ENCODE measurements at places on chromosomes 1 and 21.

GRCh38 chr1:62093261-62093660 lies 101.4 kb upstream of the L1TD1 start:
- DNase-seq, result no peak

GRCh38 chr1:232982238-232982944 lies 32.0 kb downstream of the NTPCR start:
- no peak for DNase-seq

DNA sequence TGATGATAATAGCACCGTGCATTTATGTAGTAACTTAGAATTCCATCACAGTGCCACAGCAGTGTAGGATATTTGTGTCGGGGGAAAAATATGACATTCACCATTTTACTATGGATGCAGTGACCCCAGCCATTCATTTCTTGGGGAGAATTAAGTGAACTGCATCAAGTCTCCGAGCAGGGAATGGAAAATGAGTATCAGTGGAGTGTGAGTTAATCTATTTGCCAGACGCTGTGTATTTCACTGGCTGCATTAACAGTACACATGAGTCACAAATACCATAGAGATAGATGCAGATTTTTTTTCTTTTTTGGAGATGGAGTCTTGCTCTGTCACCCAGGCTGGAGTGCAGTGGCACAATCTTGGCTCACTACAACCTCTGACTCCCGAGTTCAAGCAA lies 33.8 kb upstream of the SLC45A1 start:
- no peak for DNase-seq

GRCh38 chr21:40684726-40685125 lies 162.2 kb downstream of the DSCAM start:
- DNase-seq, result no peak

DNA sequence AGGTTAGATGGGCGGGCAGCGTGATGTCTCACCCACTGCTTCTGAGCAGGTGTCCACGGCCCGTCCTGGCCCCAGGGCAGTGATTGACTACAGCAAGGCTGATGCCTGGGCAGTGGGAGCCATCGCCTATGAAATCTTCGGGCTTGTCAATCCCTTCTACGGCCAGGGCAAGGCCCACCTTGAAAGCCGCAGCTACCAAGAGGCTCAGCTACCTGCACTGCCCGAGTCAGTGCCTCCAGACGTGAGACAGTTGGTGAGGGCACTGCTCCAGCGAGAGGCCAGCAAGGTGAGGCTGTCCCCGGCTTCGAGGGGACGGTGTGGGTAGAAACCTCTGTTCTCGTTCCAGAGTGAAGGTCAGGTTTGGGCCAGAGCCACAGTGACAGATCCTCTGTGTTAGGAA lies 12.2 kb downstream of the DDOST start:
- DNase-seq, result no peak

- DNase-seq, result no peak
Measured at GRCh38 chr1:146020058-146021049, 1.2 kb downstream of the HJV start.

DNA sequence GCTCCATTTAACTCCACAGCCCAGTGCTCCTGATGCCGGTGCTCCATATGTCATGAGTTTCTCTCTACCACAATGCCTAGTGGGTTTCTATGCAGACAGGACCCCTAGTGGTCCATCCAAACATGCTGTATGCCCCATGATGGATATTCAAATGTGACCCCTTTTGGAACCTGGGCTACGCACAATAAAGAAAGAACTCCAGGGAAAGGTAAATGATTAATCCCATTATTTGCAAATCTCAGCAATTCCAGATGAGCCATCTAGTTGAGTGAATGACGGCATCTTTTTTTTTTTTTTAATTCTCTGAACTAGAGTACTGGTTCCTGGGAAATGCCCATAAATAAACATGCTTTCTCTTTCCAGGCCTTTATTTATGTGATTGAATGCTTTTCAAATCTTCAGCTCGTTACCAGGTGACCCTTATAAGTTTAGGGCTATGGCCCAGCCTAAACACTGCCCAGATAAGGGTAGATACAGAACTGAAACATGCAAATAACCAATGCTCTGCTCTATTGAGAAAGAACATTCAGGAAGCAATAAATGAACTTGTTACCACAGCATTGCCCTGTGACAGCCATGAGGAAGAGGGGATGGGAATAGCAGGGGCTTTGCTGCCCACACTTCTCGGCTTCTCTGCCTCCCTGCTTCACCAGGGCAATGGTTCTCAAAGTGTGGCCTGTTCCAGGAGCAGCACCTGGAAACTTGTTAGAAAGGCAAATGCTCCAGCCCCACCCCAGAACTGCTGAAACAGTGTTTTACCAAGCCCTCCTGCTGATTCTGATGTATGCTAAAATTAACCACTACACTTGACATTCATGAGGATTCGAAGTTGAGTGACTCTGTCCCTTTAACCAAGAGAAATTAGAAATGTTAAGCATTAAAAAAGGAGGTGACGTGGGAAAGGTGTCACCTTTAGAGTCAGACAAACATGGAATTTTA lies 151.7 kb downstream of the SEC16B start:
- DNase-seq, result no peak

DNA sequence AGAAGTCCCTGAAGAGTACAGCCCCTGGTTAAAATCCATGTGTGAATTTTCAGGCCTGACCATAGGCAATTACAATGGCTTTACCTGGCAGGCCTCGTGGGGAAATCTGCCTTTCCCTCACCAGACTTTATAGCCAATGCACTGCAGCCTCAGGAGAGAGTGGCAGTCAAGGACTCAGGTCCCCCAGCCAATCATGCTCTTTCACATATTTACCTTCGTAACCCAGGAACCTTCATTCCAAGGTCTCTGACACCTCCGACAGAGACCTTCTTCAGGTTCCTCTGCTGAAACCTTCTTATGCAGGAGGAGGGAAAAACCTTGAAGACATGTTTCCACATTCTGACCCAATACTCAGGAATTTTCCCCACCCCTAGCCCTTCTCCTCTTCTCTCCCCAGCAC lies 118.9 kb downstream of the FASLG start:
- no peak for DNase-seq

DNA sequence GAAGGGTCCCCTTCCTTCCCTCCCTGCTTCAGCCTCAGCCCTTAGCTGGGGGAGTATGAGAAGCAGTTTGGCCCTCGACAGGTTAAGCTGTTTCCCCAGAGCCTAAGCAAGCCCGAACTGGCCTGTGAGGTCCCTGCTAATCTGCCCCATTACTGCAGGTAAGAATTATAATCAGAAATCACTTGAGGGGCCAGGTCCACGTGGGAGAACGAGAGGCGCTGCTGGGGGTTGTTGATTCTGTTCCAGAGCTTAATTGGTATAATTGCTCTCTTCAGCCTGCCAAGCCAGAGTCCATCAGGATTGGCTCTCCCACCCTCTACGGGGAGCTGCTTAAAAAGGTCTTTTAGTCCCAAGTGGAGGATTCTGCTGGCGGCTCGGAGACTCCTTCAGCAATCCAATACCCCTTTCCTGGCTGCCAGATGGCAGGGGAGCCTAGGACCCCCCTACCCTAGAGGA lies 70.8 kb downstream of the UBE2T start:
- no peak for DNase-seq

DNA sequence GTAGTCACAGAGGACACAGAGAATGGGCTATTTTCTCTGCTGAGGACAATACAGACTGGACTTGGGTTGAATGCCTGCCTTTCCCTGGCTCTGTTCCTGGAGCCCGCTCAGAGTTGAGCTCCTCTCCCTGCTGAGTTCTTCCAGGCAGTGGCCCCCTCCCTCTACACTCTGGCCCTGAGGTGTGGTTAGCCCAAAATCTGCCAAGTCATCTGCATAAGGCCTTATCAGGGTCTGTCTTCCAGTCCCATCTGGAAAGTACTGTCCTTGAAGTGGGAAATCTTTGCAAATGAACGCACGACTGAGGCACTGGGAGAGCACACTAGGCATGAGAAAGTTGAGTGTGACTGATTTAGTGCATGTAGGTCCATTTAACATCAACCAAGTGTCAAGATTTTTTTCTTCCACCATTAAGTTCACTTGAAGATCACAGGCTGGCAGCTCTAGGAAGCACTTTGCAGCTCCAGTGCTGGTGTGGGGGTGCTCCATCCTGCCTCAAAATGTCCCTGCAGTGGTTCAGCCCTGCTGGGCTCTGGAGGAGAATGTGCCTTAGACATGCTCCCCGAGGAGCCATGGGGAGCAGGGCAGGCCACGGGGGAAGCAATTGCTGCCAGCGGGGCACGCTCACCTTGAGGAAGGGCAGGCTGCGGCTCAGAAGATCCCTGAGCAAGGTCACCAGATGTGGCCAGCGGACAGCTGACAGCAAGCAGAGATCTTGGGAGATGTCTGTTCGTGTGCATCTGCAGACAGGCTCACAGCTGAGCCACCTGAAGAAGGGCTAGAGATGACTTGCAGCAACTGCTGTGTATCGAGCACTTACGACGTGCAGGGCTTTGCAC lies 41.5 kb downstream of the IER5 start:
- no peak for DNase-seq

DNA sequence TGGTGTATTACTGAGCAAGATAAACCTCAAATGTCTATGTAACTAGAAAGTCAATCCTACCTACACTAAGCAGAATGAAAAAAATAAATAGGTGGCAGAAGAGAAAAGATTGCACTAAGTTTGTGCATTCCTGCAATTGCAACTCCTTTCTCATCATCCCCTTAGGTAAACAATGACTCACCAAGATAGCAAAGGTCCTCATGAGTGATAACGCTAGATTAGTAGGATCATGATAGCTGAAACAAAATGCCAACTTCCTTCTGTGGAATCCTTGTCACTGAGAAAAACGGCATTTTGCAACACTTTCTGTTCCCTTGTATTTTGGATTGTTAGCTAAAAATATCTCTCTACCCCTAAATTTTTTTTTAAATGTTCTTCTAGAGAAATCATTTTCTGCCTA lies 20.0 kb upstream of the FCER1A start:
- DNase-seq, result no peak

- no peak for DNase-seq
Measured at GRCh38 chr1:27399251-27400025, 7.0 kb downstream of the GPR3 start.

- no peak for DNase-seq
Measured at GRCh38 chr1:153614189-153614900, 1.4 kb upstream of the S100A16 start.

- no peak for DNase-seq
Measured at GRCh38 chr1:239233626-239234025, 152.7 kb upstream of the CHRM3 start.

GRCh38 chr1:187018291-187018690 lies 189.5 kb downstream of the PLA2G4A start:
- no peak for DNase-seq

GRCh38 chr1:171800342-171800741 lies 18.9 kb downstream of the METTL13 start:
- no peak for DNase-seq

GRCh38 chr21:34335316-34335715 lies 28.5 kb upstream of the KCNE2 start:
- DNase-seq, result no peak

DNA sequence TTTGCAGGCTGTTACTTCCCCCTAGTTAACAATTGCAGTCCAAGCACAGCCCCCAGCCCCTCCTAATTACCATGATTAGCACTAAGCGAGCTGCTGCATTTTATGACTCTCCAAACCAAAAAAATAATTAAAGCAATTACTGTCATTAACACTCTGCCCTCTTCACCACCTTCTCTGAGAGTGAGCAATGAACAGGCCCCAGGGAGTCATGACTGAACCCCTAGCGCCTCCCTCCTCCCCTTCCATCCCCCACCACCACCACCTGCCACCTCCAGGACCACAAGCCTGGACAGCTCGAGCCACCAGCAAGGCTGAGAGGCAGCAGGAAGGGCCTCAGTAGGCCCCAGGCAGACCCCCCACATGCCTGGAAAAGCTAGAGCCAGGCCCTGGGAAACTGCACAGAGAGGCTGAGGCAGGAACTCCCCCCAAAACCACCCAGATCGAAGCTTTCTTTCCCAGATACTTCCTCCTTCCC lies 35.5 kb upstream of the ZC3H12A start:
- no peak for DNase-seq

GRCh38 chr1:150513351-150513791 lies 2.2 kb upstream of the FALEC start:
- DNase-seq, result no peak
